ENCODE measurements at places on chromosomes 1 and 21.

GRCh38 chr1:89809556-89809955 is 11.3 kb upstream of the LRRC8D start:
- DNase-seq = no peak

GRCh38 chr1:212430416-212430815 is 2.3 kb upstream of the NENF start:
- DNase-seq = no peak

DNA sequence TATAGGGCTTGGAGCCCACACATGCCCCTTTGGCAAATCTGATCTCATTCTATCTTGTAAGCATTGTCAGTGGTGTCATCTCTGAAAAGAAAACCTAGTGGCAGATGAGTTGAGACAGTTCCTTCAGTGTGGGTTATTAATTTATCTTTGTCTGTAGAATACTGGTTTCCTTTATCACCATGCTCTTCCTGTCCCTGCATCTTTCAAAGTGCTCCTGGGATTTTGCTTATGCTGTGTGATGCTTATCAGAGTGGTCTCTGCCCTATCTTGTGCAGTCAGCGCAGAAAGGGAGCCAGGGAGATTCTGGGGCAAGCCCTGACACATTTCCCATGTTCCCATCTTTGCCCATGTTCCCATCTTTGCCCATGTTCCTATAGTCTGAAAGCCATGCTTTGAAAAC is 402.9 kb downstream of the RWDD3 start:
- no peak for DNase-seq

GRCh38 chr1:226424221-226425003 is 16.5 kb upstream of the PARP1 start:
- no peak for DNase-seq

DNA sequence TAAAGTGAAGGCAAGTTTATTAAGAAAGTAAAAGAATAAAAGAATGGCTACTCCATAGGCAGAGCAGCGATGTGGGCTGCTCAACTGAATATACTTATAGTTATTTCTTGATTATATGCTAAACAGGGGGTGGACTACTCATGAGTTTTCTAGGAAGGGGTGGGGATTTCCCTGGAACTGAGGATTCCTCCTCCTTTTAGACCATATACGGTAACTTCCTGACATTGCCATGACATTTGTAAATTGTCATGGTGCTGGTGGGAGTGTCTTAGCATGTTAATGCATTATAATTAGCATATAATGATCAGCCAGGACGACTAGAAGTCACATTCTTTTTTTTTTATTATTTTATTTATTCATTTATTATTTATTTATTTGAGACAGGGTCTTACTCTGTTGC is 46.4 kb upstream of the BARHL2 start:
- no peak for DNase-seq

- DNase-seq = no peak
These were observed 5.8 kb upstream of the MMEL1 start for GRCh38 chr1:2638466-2639115.

DNA sequence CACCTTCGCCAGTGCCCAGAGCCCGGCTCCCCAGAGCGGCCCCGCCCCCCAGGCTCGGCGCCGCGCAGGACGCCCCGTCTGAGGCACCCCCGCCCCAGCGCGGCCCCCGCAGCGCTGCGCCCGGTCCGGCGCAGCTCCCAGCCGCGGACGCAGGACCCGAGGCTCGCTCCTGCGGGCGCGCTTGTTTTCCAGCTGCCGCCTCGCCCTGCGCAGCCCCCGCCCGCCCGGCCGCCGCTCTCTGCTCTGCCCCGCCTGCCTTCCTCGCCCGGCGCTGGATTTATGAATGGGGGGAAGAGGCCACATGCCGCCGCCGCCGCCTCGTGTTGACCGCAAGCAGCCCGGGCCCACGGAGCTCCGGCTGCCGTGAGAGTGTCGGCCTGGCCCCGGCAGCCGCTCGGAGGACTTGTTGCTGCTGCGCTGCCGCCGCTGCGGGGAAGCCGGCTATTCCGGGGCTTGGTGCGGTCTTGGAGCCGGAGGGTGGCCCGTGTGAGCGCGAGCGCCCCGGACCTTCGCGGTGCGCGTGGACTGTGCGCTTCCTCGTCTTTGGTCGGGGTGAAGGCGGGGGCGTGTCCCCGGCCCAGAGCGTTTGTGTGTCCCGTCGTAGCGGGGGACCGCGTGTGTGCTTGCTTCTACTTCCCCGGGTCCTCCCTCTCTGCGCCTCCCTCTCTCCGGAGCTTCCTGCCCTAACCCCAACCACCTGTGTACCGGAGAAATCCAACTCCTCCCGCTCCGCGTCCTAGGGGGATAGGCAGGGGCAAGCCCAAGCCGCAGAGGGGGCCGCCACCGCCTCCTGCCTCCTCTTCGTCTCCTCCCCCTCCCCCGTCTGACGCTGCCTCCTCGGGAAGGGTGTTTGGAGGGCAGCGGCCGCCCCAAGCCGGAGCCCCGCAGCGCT is 736 bp downstream of the KCNC4 start:
- no peak for DNase-seq

DNA sequence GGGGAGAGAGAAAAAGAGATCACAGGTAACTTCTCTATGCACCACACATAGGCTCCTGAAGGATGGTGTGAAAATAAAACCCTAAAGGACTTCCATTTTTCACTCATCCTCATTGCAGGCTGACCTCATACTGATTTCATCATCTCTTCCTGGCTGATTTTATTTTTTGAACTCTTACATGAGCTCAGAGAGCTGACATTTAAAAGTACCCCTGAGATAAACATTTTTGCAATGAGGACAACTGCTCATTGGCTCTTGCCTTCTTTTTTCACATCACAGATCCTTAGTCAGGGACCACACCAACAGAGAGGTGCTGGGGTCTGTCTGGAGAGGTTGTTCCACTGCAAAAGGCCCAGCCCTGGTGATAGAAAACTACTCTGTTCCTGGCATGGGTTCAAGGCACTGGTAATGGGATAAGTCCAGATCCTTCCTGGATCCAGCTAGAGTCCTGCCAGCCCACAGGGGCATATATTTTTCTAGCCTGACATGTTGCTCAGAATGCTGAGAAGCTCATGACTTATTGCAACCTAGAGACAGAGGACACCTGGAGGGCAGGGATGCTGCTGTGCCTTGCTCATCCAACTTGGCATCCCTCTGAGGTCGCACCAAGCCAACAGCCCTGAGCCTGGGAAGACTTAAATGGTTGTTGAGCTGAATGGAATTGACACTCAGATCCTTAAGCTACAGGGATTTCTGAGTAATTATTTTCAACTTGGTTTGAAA is 360.0 kb downstream of the HHAT start:
- no peak for DNase-seq

DNA sequence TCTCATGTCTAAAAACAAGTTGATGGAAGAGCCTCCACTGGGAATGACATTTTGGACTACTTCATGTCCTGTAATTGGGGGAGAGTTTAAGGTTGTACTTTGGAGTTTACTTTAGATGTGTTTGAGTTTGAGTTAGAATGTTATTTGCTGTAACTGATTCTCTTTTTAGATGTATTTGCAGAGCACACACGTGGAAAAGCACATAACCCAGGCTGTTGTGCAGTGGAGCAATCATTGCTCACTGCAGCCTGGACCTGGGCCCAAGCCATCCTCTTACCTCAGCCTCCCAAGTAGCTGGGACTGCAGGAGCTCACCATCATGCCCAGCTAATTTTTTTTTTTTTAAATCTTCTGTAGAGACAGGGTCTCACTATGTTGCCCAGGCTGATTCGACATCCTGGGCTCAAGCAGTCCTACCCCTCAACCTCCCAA is 36.7 kb upstream of the SH3D21 start:
- no peak for DNase-seq

DNA sequence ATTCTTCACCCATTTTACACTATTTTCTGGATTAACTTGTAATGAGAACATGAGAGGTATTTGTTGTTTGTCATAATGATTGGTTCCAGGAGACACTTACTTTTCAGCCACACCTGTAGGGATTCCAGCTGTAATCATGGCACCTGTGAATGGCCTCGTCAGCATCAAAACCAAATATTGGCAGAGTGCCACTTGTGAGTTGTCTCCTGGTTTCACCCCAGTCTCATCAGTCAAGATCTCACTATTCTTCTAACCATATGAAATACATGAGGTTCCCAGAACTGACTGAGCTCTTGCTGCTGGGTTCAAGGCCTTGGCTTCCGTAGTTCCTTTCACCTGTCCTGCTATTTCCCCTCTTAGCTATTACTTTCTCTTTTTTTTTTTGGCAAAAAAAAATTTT is 246.6 kb upstream of the ADGRL2 start:
- no peak for DNase-seq

DNA sequence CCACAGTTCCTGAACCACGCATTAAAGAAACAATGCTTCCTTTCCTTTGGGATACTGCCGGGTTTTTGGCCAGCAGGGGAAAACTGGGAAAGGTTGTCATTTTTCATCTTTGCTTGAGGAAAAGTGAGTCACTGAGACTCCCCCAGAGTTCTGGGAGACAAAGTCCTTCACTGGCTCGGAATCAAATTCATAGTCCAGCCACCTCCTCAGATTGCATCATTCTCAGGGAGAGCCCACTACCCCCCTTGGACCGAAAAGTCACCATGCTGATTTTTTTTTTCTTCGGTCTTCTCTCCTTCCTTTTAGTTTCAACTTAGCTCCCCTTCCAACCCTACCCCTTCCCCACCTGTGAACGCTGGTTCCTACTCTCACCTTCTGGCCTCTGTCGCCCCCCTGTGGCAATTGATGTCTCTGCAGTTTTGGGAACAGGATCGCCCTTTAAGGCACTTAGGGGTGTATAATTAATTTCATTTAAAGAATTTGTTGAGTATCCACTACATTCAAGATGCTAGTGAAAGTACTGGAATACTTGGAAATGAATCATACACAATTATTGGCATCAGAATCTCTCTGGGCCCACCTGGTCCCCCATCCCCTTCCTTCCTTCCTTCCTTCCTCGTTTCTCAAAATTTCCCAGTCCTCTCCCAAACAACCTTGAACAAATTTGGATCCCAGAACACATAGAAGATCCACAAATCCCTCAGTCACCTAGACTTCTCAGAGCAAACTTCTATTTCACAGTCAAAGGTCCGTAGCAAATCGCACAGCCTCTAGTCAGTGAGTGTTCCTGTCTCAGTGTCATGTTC is 6.9 kb downstream of the ACKR1 start:
- no peak for DNase-seq

DNA sequence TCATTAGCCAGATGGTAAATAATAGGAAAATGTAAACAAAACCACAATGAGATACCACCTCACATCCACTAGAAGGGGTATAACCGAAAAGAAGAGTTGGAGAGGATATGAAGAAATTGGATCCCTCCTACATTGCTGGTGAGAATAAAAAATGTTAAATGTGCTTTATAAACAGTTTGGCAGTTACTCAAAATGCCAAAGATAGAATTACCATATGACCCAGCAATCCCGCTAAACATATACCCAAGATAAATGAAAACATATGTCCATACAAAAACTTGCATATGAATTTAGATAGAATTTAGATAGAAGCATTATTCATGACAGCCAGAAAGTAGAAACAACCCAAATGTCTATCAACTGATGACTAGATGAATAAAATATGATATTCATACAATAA is 4.4 kb upstream of the FMO2 start:
- no peak for DNase-seq

- no peak for DNase-seq
These were observed 310.1 kb downstream of the USH2A start for GRCh38 chr1:216113181-216113580.

DNA sequence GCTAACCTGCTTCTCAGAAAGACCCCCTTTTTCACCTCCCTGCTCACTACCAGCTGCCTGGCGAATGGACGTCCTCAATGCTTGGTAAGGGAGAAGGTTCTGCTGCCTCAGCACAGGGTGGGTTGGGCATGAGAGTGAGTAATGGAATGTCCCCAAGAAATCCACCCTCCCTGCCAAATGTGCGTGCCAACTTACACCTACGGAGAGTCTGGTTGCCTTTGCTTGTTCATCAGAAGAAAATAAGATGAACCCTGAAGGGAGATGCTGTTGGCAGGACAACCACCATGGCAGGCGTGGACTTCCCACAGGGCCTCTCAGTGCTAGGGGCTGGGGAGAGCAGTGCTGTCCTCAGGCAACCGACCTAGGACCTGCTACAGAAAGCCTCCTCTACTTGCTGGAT is 106.0 kb downstream of the XCL2 start:
- DNase-seq = no peak

DNA sequence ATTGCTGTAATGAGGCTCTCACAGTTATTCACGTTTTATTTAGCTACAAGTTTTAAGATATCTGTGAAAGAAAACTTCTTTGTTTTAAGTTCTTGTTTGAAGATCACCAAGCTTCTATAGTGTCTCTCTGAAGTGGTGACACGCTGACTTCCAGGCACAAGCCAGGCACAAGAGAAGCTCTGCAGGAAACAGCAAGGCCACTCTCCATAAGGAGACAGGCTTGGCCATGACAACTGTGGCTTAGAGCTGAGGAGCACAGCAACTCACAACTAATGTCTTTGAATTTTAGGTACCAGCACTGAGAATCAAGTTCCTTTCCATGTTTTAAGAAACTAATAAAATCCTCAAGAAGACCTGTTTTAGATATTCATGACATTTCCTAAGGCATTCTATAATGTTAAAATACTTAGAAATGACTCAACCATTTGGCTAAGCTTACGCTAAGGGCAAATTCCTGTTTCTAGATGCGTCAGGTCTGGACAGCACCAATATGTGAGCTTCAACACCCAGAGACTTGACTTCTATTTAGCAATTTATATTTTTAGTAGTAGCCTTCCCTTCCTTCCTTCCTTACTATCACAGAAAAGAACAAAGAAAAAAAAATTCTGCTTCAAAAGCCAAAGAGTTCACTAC is 40.2 kb downstream of the APP start:
- DNase-seq = no peak

DNA sequence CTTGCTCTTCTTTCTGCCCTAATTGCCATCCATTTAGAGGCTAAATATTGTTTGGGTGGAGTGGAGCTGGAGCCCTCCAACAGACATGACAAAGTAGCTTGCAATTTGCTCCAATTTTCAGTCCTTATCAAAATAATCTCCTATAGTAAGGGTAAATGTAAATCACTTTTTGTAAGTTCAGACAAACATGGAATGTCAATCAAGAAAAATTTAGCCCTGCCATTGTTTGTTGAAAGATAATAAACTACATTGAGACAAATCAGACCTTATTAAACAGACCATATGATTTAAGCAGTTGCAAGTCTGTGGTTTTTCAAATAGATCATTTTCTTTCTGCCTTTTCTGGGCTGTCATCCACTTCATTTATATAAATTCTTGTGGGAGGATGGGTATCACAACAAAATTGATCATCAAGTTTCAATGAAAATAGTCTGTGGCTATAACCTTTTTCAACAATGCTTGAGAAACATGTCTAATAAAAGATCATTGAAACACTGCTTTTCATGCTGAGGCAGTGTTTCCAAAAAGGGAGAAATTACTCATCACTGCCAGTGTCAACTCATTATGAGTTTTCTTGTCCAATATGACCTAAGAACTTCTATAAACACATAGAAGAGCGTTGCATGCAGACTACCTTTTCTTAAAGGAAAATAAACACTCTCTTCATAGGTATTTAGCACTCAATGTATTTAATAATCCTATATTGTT is 1152.0 kb upstream of the B3GALT2 start:
- DNase-seq = no peak

GRCh38 chr1:243394066-243394465 is 138.2 kb downstream of the SDCCAG8 start:
- no peak for DNase-seq
